ENCODE measurements at places on chromosomes 1 and 21. TPM values are rescaled to one million over a fixed set of nuclear protein-coding genes. Genes with fewer than 3 reads are reported as not detected.

Gene MTF2
- 70.9 TPM for total RNA-seq

Gene ZNF648
- not detected for total RNA-seq

Gene ILDR2
- 15.1 TPM for total RNA-seq

Gene ANGPTL1
- total RNA-seq: not detected

Gene NPR1
- total RNA-seq: not detected

Gene PTPRU
- 0.74 TPM for total RNA-seq

Gene OLIG2
- not detected for total RNA-seq

Gene OR2G6
- not detected for total RNA-seq

Gene NTNG1
- total RNA-seq: 1.0 TPM

Gene FMO1
- not detected for total RNA-seq

Gene FLVCR1
- total RNA-seq: 11.9 TPM

Gene NBPF8
- total RNA-seq: 20.8 TPM

Gene SPRR1B
- not detected for total RNA-seq

Gene GNG4
- 2.3 TPM for total RNA-seq

Gene ATXN7L2
- total RNA-seq: 11.2 TPM

Gene ZFP69B
- 4.1 TPM for total RNA-seq

Gene COL6A2
- total RNA-seq: 25.0 TPM

Gene SLC2A5
- total RNA-seq: not detected

Gene ADORA3
- total RNA-seq: not detected

Gene AADACL4
- total RNA-seq: not detected
